NCI-H2081 treated with DMSO at 0.1 percent for 48 hours (cell line): ENCODE measurements at places on chromosomes 16 and 17.

- no peak for DNase-seq
These were observed 55.1 kb upstream of the MNT start for GRCh38 chr17:2455956-2456355.

GRCh38 chr16:58299757-58300349, 5.0 kb upstream of the PRSS54 start:
- DNase-seq = no peak

- no peak for DNase-seq
These were observed 80.5 kb downstream of the KSR1 start for GRCh38 chr17:27536781-27537180.

DNA sequence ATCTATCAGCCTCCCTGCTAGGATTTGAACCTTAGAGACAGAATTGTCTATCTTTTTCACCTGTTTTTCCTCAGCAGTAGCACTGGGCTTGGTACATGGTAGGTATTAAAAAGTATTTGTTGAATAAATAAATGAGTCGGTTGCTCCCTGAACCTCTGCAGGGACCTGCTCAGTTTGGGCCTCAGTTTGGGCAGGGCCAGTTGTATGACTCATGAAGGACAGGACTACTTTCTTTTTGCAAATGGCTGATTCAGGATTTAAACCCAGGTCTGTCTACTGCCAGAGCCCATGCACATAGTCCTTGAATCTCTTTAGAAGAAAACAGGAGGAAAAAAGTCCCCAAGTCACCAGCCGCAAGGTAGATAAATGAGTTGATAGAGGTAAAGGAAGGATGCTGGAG, 3.1 kb downstream of the MMP2 start:
- no peak for DNase-seq

DNA sequence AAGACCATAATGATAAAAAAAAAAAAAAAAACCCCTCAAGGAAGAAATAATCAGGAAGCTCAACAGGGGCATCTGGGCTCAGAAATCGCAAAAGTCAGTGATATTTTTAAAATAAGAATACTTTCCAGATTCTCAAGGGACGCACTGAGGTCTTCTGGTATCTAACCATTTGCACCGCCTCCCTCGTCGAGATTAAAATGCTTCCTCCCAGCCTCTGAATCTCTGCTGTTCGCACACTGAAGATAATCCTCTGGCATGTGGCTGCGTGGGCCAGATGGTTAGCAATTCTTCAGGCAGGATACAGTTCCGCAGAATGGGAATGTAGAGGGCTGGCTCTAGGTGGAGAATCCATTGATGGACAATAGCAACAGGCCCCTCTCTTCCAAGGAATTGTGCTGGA, 211.7 kb upstream of the CDH5 start:
- DNase-seq = no peak

- no peak for DNase-seq
These were observed 145.6 kb downstream of the TMEM132E start for GRCh38 chr17:34725008-34725407.

DNA sequence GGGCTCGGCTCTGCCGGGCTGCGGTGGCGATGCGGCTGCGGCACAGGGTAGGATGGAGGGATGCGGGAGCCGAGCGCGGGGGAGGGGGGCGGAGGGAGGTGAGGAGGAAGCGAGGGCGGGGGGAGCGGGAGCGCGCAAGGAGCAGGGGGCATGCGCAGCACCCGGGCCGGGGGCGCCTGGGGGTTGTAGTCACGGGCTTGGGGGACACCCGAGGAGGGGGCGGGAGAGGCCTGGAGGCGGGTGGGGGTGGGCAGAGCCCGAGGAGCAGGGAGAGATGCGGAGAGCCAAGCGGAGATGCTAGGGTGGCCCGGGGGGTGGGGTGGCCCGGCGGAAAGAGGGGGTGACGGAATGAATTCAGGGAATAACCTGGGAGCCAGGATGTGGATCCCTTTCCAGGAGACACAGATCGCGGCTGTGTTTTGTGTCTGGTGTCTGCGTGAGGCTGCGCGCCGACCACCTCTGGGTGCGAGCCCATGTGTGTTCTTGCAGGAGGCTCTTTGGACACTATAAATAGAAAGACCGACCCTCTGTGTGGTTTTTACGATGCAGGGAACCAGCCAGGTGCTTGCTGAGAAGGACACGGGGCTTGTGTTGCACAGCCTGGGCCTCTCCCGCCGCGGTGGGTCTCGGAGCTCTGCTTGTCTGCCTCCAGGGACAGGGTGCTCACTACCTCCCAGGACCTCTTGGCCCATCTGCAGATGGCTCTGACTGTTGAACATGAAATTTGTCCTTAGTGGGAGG, at the start of gene STX1B:
TSS of gene STX1B (minus strand) at position 54 of the 741 bp plus-strand sequence. CDS start 242 bp downstream, outside the sequence.
- no peak for DNase-seq

DNA sequence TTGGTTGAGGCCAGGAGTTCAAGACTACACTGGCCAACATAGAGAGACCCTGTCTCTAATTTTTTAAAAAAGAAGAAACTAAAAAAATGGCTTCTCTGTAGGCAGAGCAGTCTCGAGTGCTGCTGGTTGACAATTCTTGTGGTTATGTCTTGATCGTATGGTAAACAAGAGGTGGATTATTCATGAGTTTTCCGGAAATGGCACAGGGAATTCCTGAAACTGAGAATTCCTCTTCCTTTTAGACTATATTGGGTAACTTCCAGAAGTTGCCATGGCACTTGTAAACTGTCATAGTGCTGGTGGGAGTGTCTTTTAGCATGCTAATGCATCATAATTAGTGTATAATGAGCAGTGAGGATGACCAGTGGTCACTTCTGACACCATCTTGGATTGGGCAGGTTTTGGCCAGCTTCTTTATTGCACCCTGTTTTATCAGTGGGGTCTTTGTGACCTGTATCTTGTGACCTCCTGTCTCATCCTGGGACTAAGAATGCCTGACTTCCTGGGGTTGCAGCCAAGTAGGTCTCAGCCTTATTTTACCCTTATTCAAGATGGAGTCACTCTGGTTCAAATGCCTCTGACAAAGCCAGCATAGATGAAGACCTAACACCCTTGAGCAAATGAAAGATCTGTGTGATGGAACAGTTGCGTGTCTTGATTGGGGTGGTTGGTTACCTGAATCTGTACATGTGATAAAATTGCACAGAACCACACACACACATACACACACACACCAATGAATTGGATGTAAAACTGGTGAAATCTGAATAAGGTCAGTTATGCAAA, 30.2 kb downstream of the BMERB1 start:
- no peak for DNase-seq
